ENCODE measurements at places on chromosomes 2 and 18. TPM values are rescaled to one million over a fixed set of nuclear protein-coding genes. Genes with fewer than 3 reads are reported as not detected.

CENPA gene
- 10.2 TPM for total RNA-seq

DNA sequence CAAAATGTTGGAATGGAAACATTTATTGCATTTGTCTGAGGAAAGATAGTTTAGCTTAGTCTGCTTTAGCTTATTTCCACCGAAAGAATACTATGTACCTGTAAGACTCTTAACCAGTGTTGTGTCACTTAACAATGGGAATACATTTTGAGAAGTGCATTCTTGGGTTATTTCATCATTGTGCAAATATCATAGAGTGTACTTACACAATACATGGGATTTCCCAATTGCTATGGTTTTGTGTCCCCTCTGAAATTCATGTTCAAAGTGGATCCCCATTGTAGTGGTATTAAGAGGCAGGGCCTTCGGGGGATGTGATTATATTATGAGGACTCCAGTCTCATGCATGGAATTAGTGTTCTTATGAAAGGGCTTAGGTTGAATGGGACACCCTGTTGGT, 249.4 kb upstream of the UBE2E3 start:
- peak; percentile 57 for ATAC-seq

- ATAC-seq = no peak
Observed at GRCh38 chr2:137942037-137942832, 22.0 kb upstream of the HNMT start.

KRCC1 gene
- 15.5 TPM for total RNA-seq

DNA sequence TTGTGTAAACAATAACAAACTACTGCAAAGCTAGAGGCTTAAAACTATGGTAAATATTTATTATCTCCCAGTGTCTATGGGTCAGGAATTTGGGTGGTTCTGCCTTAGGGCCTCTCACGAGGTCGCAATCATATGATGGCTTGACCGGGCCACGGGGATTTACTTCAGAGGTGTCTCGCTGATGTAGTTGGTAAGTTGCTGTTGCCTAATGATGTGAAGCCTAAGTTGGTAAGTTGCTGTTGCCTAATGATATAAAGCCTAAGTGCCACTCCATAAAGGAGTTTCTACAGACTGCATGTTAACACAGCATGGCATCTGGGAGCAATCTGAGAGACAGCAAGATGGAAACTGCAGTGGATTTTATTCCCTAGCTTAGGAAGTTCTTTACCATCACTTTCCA, 35.8 kb downstream of the FMNL2 start:
- ATAC-seq = no peak

CKAP2L gene
- 14.0 TPM for total RNA-seq

DNA sequence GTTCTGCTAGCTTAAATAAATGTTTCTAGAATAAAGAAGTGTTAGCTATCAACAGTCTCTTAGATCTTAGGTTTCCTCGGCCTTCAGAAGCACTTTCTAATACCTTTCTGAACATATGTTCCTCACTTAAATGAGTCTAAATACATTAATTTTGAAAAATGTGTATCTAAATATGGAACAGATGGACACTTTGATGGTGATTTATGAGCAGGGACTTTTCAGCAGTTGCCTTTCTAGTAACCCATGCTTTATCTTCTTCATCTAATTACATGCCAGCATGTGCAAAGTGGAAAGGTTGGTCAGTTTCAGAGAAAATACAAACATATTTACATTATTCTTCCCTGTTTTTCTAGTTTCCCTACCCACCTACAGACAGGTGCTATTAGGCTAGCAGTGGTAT, 797.0 kb upstream of the CHAC2 start:
- no peak for ATAC-seq

DNA sequence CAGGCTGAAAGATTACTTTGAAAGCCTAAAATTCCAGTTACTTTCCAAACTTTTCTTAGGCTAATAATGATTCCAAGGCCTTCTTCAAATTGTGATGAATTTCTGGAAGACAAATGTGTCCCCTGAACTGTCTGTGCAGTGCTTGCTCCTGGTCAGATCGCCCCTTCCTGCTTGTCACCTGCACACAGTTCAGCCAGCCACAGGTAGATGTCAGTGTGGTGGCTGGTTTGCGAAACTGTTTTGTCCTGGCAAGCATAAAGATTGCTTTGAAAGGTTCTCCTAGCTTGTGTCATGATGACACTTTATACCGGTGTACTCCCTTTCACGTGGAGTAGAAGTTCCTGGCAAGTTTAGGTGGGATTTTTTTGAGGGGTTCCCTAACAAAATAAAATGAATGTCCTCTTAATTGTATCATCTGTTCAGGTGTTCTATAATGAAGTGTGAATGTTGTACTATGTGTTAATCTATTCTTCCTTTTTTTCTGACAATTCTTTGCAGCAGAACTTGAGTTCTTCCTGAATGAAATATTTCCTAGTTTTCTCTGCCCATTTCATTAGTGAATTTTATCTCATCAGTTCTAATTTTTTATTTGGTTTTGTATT, 298.8 kb downstream of the ZNF407 start:
- ATAC-seq = peak; percentile 86

- no peak for ATAC-seq
Observed at GRCh38 chr18:27040796-27041195, 144.3 kb downstream of the CHST9 start.

DNA sequence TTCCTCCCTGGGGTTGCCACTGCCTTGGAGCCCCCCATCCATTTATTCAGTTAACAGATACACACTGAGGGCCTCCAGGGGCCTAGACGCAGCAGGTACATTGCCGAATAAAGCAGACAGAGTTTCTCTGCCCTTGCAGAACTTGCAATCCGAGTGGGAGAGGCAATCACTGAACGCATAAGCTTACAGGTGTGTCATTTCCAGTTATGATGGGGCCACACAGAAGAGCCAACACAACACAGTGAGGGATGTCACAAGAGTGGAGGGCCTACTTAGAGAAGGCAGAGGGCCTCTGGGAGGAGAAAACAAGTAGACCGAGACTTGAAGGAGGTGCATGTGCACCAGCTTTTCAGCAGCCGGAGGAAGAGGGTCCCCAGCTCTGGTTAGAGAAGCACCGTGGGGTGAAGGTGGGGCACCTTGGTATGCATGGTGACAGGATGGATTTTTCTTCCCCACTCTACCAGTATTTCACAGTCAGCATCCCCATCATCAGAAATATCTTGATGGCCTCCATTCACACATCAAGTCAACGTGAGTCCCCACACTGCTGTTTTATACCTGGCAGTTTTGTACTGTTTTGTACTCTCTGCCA, 150.9 kb downstream of the SMAD7 start:
- no peak for ATAC-seq

CXCR4 gene
- total RNA-seq = 3.6 TPM

- ATAC-seq = no peak
Observed at GRCh38 chr18:56576826-56577573, 61.4 kb downstream of the TXNL1 start.

GRCh38 chr2:203859030-203859789, 8.4 kb upstream of the CTLA4 start:
- ATAC-seq = no peak

DNA sequence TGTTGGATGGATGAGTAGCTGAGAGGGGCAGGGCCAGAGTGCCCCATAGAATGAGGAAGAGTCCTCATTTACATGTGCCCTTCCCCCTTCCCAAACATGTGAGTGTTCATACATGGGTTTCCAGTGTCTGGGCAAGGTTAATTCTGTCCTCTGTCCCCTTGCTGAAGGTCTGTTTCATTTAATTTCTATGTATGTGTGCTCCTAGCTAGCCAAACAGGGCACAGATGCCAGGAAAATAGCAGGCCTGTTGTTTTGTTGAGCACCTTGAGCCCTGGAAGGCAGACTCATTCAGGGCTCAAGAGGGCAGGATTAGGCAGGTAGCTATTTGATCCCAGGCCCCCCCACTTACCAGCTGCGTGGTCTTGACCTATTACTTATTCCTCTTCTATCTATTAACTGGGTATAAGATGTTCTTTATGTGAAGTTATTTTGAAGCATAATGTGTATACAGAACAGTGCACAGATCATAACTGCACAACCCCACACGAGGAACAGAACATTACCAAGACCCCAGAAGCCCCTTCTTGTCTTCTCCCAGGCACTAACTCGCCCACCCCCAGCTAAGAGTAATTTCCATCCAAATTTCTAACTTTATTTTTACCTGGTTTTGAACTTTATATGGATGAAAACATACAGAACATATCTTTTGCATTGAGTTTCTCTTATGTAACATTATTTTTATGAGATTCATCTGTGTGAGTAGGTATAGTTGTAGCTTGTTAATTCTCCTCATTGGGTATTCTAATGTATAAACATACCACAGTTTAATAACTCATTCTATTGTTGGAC, 164.3 kb downstream of the RPIA start:
- peak; percentile 50 for ATAC-seq

- no peak for ATAC-seq
Observed at GRCh38 chr18:38241216-38241615, 675.6 kb upstream of the CELF4 start.

Measured in esophagus mucosa (tissue), 1 donor.